ENCODE measurements at places on chromosomes 11 and 22.

DNA sequence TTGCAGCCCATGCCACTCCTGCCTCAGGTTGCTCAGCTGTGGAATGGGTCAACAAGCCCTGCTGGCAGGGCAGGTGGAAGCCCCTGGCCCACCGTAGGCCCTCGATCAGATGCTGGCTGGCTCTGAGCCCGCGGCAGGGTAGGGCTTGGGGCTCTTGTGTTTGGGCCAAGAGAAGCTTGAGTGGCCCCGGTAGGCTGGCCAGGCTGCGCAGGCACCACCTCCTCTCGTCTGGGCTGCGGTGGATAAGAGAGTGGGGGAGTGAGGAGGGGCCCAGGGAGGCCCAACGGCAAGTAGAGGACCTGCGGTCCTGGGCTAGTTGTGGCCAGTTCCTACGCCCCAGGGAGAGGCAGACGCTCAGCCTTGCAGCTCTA is 115.2 kb downstream of the CEP164 start:
- no peak for DNase-seq

- no peak for DNase-seq
Measured at GRCh38 chr11:30000986-30001750, 15.7 kb downstream of the KCNA4 start.

DNA sequence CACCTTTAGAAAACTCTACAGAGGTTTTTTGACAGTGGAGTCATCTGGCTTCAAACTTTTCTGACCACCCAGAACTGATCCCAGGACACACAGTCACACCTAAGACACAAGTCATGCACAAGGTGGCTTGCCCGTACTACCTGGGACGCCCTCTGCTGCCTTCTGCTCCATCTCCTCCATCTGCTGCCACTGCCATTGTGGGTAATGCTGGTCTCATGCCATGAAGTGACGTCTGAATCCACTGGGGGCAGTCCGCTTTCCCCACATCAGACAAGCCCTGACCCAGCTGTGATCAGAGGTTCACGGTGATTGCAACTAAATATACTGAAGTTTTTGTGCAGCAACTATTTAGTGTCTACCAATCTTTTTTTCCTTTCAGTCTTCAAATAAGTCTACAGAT is 5.4 kb upstream of the NDUFS8 start:
- DNase-seq = no peak

GRCh38 chr11:125079151-125079877 is 16.2 kb downstream of the SLC37A2 start:
- DNase-seq = peak; percentile 97

- DNase-seq = no peak
Measured at GRCh38 chr11:2443881-2444820, at the start of gene TRPM5. TSS of gene TRPM5 (minus strand) at chr11:2444514. CDS start at chr11:2423036, 21,478 bp downstream.

DNA sequence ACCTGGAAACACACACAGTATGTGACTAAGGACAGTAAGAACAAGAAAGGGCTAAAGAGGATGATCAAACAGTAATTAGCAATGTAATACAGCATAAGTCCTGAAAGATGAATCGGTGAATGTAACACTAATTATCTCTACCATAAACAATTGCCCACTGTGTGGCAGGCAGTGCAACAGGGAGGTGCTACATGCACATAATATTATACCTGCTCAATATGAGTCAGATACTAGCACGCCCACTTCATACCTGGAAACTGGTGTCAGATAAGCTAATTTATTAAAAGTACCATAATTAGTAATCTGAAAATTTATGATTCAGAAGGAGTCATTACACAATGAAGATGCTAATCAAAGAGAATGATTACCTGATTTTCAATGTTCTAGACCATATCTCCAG is 14.9 kb downstream of the CASP12 start:
- DNase-seq = no peak

DNA sequence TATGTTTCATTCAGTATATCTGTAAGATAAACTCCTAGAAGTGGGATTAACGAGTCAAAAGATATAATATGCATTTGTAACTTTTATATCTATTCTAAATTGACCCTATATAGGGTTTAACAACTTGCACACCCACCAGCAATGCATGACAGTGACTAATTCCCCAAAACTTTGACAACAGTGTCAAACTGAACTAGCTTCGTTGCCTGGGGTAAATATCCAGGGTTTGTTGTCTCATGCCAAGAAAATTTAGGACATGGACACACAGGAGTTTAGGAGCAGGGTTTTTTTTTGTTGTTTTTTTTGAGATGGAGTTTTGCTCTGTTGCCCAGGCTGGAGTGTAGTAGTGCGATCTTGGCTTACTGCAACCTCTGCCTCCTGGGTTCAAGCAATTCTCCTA is 5.1 kb downstream of the SNU13 start:
- no peak for DNase-seq

- no peak for DNase-seq
Measured at GRCh38 chr11:110807801-110808200, 95.6 kb upstream of the ARHGAP20 start.

All from RCC 7860 (cell line).